Fibroblast of the aortic adventitia (primary cell): ENCODE measurements at places on chromosomes 5 and 9.

GRCh38 chr9:77731008-77731698 lies 83.0 kb upstream of the GNA14 start:
- no peak for DNase-seq

GRCh38 chr9:34490360-34490759 lies 31.8 kb downstream of the DNAI1 start:
- no peak for DNase-seq

DNA sequence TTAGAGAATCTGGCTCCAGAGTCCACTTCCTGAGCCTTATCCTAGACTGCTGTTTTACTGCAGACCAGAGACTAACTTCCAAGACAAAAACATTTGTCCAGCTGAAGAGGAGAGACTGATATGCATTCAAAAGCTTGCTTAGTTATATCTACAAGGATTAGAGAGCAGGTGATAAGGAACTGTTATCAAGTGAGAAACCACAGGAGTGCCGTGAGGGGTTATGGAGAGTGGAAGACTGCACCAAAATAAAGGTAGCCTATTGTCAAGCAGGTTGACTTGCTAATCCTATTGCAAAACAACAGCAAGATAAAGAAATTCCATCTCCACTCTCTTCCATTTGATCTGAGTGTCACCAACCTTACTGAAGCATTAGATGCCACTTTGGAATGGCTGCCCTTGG lies 139.1 kb downstream of the SCAMP1 start:
- no peak for DNase-seq

GRCh38 chr9:89743216-89743572 lies 138.4 kb downstream of the GADD45G start:
- DNase-seq = no peak

GRCh38 chr5:68544648-68545552 lies 329.3 kb downstream of the PIK3R1 start:
- peak; percentile 39 for DNase-seq

DNA sequence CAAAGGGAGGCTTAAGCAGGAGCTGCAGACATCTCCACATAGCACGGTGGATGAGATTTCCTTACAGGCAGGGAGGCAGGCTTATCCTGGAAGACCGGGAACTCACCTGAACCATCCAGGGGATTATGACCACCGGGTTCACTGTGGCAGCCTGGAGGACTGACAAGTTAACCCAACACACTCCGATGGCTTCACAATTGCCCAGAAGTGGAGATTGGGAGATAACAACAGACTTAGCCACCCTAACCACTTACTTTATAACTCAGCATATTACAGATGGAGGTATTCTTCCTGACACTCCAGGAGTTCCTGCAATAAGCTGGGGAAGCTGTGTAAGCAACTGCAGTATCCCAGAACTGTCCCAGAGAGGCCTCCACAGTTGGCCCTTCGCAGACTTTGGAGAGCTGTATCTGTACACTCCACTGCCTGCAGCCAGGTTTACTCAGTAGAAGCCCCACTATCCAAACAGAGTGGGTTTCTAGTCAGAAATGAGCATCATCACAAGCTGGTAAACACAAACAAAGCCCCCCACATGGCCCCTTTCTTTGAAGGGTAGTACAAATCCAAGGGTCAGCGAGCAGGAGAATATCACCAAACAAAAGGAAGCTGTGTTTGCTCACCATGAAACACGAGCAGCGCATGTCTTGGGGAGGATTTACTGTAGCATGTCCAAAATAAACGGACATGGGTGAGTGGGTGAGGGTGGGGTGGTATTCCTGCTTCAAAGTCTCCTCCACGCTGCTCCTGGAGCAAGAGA lies 462.2 kb downstream of the RASEF start:
- no peak for DNase-seq

DNA sequence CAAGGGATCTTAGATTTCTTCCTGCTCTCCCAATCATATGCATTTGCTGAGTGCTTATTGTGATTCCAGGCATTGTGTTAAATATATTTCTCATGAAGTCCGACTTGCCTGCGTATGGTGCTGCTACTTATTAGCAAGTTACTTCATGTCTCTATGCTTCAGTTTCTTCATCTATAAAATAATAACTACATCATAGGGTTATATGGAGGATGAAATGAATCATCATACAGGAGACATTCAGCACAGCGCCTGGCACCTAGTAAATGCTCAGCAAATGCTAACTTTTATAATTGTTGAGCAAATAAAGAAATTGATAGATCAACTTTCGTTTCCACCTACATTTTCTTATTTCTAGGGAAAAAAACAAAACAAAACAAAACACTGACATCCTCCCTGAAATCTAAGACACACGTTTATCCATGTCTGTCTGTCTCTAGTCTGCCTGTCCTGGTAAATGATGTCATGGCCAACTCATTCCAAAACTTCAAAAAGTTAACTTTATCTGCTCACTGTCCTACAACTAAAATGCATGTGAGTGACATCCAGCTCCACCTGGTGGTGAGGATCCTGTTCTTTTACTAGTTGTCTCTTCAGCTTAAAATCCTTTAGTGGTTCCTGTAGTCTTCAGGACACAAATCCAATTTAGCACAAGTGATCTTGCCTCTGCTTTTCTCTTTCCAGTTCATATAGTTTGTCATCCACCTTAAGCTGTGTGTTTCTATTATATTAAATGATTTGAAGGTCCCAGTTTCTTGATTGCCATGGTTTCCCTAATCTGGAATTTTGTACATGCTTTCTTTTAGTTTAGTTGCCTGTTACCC lies 27.7 kb downstream of the PPP3R2 start:
- DNase-seq = peak; percentile 39

DNA sequence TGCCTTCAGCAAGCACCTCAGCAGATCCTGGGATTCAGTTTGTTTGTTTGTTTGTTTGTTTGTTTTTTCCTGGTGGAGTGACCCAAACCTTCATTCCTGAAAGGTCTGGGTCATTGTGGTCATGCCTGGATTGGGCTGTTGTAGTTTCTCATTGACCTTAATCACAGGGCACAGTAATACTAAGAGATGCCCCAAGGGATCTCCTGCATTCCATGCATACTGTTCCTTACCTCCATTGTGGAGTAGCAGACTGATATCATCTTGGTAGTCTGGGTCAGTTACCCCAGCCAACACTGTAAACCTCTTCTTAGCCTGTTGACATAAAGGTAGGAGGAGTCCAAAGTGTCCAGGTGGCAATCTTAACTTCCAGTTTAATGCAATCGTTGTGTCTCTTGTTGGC lies 1466.7 kb upstream of the CDH9 start:
- no peak for DNase-seq

- DNase-seq = peak; percentile 16
Measured at GRCh38 chr9:38437193-38437823, 13.1 kb upstream of the IGFBPL1 start.

DNA sequence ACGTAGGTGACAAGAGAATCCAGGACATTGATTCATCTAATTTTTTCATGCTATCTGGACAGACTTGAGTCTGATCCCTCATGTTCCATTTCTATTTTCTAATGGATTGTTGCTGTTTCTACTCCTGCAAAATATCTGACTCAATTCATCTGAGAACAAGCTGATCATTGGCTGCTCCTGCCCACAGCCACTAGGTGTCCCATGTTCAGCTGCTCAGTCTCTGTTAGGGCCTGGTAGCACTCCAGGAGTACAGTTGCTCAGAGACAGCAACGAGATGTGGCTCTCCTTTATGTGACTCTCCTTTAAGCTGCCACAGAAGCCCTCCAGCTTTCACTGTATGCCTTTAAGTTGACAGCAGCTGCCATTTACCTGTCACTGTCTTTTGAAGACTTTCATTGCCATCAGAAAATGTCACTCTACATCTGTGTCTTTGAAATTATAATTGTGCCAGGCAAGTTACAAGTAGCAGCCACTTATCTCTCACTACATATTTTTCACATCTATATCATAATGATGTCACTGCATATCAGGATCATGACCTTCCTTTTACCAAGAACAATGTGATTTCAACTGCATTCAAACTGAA lies 1944.2 kb upstream of the NUDT12 start:
- no peak for DNase-seq

DNA sequence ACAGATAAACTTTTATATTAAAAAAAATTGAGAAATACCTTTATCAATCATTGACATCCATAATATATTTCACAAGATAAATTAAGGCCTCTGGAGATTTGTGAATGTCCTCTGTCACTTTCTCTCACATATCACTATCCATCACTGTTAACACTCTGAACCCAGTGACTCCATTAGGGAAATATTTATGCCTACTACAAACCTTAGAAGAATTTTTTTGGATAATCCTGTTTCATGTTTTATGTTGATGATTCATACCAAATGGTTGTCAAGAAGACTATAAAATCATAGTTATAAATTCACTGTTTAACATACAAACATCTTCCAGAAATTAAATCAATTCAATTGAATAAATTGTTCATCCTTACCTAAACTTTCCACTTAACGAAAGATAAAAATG lies 357.6 kb upstream of the CDH10 start:
- no peak for DNase-seq

DNA sequence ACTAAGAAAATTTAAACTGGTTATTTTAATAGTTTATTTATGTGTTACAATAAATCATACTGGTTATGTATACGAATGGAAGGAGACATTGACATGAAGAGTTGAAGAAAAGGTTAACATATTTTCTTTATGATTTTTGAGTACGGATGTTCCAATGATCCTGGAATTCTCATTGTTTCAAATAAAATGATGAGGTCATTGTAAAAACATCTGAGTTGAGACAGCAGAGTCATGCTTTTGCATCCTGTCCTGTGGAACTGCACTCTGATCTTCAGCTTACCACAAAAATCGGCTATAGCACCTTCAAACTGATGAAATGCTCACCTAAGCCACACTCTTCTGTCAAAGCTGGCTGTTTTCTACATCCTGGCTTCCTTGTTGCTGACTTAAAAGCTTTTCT lies 67.8 kb downstream of the PTCD2 start:
- peak; percentile 90 for DNase-seq

- DNase-seq = no peak
Measured at GRCh38 chr5:5179597-5179996, 39.5 kb downstream of the ADAMTS16 start.

DNA sequence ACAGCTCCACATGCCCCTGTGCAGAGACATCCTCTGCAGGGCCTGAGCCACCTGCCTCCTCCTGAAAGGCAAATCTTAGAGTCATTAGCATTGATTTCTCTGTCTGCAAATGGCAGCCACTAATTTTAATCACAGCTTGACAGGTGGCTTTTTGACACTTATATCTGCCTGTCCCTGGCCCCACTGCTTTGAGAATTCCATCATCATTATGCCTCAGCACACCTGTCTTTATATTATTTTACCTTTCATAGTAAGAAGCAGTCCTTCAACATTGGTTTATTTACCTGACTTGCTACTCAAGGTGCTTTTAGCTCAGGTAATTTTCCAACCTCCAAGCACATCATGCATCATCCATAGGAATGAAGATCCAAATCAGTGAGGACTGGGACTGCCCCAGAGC lies 451.3 kb downstream of the MTRR start:
- DNase-seq = no peak

GRCh38 chr5:4116834-4117233 lies 521.2 kb downstream of the IRX1 start:
- DNase-seq = peak; percentile 30

DNA sequence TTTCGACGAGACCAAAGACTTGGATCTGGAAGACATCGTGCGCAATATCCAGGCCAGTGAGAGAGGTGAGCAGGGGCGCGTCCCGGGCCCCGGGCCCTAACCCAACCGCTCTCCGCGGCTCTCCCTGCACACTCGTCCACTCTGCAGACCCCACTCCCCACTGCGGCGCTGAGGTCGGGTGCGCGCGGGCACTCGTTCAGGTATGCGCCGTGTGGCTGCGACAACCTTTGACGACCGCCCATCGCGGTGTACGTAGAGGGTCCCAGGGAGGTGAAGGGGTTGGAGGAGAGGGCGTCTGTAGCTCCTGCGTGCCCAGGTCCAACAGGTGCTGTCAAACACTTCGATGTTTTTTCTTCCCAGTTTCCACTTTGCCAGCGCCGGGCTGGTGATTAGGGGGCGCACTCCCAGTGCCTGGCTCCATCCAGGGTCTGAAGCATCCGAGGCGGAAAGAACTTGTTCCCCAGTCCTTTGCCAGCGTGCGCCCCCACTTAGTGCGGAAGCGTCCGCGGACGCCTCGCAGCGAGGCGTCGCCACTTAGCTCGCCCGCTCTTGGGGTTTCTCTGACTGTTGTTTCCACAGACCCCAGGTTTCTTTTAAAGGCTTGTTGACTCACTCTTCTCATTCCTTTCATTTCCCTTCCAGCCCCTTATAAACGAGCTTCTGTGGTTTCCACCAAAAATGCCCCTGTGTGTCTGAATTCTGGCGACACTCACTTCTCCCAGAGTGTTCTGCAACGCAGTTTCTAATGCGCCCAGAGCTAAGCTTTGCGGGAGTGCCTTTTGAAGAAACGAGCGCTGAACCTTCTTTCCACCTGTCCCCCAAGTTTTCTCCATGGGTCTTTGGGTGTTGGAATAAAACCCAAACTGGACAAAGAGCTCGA lies 1.6 kb downstream of the NPR3 start:
- peak; percentile 57 for DNase-seq

DNA sequence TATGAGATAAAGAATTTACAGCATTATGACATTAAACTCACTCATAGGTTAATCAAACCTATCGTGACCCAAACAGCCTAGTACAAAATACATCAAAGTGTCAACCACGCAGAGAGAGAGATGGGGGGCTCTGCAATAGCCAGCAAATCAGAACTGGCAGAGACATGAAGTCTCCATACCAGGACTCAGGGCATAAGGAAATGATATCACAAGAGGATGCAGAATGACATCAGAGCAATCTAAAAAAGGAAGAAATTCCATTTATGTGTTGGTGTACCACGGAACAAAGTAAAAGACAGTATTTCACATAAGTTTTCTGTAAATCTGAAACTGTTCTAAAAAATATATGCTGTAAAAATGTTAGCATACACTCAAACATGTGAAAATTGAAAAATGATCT lies 24.6 kb downstream of the BICD2 start:
- peak; percentile 40 for DNase-seq

- no peak for DNase-seq
Measured at GRCh38 chr5:109849478-109850088, 159.9 kb downstream of the MAN2A1 start.
